Fibroblast of skin of left biceps (primary cell): ENCODE measurements at places on chromosomes 1 and 21.

- DNase-seq = no peak
Observed at GRCh38 chr1:29243871-29244200, 7.5 kb downstream of the PTPRU start.

- no peak for DNase-seq
Observed at GRCh38 chr1:100219883-100220282, 29.8 kb downstream of the DBT start.

- no peak for DNase-seq
Observed at GRCh38 chr1:2156866-2157265, 37.7 kb downstream of the FAAP20 start.

- DNase-seq = peak; percentile 32
Observed at GRCh38 chr1:8456308-8456912, 138.5 kb downstream of the SLC45A1 start.

DNA sequence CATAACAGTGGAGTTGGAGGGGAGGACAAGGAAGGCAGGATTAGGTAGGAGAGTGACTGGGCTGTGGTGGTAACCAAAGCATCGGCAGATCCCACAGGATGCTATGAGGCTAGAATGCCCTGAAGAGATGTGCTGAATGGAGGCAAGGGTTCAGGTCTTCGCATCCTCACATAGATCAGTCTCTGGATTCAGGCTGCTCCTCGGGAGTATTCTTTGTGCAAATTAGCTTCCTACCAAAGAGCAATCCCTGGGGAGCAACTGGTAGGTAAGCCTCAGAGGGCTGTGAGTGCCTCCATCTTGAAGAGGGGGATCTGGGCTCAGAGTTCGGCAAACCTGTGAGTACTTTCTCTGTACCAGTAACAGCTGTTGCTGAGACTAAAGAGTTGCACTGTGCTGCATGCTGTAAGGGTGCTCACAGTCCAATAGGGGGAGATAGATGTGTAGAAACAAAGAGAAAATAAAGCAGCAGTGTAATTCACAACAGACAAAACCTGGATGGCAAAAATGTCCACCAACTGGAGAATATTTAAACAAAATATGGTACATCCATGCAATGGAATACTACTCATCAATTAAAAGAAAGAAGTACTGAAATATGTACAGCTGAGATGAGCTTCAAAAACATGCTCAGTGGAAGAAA, 322.4 kb upstream of the DEPDC1 start:
- DNase-seq = no peak

GRCh38 chr21:28387220-28387619, 605.5 kb downstream of the LTN1 start:
- DNase-seq = no peak

DNA sequence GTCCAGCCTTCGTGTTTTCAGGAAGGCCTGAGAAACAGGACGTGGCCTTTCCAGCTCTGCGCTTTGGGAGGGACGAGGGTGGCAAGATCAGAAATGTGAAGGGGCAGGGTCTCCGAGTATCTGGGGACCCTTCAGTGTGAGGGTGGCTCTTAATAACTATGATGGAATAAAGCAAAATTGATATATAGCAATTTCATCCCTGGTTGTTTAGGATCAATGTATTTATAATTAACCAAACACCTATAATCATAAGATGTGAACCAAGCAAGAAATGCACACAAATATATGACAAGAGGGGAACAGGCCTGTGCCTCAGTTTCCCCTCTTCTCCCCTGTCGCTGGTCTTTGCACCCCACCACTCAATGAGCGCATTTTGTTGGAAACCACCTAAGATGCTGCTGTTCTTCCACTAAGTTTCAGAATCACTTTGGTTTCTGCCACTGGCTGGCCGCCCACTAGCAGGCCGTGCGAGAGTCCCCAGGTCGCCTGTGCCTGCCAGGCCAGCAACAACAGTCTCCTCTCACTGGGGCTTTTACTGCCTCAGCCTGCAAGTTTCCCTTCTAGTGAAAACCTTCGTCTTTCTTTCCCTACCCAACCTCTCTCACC, 36.6 kb downstream of the UBASH3A start:
- no peak for DNase-seq

DNA sequence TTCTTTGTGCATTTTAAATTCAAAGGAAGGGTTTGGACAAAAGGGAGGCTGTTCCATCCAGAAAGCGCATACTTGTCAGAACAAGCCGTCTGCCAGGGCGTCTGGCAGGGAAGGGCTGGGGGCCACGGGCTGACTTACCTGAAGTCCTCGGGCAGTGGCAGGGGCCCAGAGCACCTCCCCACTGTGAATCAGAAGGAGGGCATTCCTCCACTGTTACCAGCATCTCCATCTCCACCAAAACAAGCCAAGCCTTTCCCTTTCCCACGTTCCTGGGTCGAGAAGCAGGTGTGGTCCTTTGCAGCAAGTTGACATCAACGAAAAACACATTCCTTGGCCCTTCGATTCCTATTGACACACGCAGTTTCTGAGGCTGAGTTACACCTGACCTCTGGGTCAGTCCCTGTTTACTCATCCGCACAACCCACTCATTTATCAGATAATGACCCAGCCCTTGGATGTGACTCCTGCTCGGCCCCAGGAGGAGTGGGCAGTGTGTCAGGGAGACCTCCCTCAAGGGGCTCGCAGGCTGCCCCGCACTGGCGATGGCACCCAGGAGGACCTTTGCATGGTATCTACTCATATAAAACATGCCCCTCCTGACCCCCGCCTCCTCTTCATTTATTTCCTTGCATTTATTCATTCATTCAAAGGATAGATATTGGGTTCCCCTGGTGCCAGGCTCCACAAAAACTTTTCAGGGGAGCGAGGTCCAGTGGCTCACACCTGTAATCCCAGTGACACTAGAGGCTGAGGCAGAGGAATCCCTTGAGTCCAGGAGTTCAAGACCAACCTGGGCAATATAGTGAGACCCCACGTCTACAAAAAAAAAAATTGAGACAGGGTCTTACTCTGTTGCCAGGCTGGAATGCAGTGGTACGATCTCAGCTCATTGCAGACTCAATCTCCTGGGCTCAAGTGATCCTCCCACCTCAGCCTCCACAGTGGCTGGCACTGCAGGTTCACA, 60.2 kb downstream of the TOMM20 start:
- DNase-seq = no peak

DNA sequence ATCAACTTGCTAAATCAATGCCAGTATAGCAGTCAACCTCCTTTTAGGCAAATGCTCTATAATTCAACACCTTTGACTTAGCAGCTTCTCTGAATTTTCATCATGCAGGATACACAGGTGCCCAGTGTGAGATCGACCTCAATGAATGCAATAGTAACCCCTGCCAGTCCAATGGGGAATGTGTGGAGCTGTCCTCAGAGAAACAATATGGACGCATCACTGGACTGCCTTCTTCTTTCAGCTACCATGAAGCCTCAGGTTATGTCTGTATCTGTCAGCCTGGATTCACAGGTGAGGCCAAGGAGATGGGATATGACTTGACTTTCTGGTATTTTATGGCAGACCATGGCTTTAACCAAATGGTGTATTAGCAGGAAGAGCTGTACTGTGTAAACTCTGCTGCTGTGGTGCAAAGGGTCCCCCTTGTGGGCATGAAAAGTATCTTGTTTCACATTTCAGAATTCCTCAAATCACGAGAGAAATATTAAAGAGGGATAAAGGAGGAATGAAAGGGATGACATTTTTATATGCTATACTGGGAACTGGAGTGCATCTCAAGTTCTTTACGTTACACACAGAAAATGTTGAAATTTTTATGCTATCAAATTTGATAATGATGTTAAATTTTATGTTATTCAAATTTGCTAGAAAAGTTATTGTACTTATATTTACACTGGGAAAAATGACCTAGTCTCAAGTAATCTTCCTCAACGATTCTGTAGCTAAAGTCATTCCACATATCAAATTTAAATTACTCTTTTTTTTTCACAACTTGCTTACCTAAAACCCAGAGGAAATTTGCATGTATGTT, 88.9 kb downstream of the CRB1 start:
- DNase-seq = no peak

DNA sequence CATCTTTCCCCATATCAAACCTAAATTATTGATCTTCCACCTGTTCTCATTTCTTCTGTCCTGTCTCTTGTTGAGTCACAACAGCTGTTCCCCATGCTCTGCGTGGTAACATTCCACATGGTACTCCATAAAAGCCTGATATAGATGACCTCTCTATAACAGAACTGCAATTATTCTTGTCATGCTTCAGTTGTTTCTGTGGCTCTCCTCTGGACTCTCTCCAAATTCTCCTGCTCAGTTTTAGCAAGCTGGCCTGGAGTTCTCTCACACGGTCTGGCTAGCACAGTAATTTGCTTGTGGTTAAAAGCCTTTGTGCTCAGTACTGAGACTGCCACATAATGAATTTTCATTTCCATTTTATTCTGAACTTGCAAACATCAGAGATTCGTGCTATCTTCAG, 10.6 kb upstream of the LRRC39 start:
- DNase-seq = peak; percentile 20

GRCh38 chr21:41917531-41917930, 36.3 kb downstream of the C2CD2 start:
- no peak for DNase-seq

- no peak for DNase-seq
Observed at GRCh38 chr21:25188677-25189079, 418.6 kb downstream of the MRPL39 start.

DNA sequence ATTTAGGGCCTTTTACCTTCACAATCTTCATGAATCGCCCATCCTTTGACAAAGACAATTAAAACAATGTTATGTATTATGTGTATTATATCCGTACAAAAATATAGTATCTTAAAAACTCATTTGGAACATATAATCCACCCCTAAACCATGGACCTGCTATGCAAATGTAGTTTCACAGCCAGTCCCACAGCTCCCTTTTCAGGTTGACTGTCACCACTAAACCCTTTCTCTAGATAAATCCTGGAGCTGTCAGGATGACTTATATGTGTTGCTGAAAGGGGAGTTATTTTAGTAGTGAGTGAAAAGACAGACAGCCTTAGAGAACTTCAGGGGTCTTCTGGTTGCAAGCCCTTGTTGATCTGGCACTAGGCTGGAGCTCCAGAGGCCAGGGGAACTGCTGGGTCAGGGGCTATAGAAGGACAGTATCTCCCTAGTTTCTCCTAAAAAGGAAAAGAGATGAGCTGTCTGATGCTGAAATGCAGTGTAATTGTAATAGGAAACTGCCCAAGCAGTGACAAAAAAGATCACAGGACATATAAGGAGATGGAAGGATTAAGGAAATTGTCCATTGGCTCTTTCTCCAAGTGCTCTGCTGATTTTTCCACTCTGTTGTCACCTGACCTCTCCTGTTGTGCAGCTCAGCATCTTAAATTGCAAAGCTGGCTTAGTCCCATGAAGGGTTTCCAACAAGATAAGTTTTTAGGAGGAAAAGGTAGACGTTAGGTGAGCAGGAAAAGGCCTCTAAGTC, 127.7 kb downstream of the S1PR1 start:
- no peak for DNase-seq

GRCh38 chr1:61005614-61006580, 76.5 kb upstream of the NFIA start:
- DNase-seq = no peak

- DNase-seq = no peak
Observed at GRCh38 chr1:90616395-90616794, 100.7 kb downstream of the BARHL2 start.

- no peak for DNase-seq
Observed at GRCh38 chr1:239884796-239885195, 206.9 kb upstream of the FMN2 start.

GRCh38 chr1:98975810-98976209, 28.9 kb downstream of the PLPPR5 start:
- no peak for DNase-seq

DNA sequence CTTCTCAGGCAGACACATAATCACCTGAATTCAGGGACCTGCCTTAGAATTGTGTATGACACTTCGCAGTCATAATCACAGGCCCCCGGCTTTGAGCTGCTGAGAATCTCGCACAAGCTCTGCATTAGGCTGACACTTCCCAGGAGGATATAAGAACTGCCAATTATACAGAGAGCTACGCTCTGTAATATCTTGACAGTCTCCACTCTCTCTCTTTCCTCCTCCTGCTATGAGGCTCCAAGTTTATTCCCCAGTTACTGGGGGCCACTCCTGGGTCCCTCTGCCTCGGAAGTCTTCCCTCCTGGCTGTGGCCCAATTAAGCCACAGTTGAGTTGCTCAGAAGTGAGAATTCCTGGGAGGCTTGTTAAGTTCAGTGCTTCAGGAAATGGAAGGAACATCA, 42.7 kb downstream of the EBNA1BP2 start:
- DNase-seq = no peak

GRCh38 chr1:183989078-183989577, 48.4 kb downstream of the COLGALT2 start:
- peak; percentile 31 for DNase-seq

DNA sequence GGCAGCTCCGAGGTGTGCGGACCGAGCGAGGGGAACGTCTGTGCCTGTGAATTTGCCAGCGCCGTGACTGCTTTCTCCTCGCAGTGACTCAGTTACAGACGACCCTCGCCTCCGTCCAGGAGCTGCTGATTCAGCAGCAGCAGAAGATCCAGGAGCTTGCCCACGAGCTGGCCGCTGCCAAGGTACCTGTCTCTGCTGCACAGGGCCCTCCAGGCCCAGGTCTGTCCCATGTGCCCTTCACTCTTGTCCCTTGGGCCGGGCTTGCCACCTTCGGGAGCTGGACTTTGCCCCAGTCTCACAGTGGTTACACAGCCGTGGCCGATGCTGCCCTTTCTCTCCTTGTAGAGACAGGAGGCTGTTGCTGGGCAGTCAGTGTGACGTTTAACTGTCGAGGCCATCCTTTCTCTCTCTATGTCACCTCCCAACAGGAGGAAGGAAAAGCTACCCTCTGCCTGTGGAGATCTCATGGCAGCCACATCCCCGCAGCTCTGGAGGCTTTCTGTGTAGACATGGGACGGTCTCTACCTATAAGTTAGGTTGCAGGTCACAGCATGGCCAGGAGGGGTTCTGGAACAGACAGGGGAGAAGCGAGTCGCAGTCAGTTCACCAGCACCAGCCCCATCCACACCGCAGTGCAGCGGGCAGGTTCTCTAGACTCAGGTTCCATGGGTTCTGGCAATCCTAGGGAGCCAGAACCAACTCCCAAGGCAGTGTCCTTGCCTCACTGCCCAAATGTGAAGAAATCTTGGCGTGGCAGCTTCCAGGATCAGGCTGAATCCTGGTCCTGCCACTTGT, 149.7 kb downstream of the PEX14 start:
- no peak for DNase-seq

DNA sequence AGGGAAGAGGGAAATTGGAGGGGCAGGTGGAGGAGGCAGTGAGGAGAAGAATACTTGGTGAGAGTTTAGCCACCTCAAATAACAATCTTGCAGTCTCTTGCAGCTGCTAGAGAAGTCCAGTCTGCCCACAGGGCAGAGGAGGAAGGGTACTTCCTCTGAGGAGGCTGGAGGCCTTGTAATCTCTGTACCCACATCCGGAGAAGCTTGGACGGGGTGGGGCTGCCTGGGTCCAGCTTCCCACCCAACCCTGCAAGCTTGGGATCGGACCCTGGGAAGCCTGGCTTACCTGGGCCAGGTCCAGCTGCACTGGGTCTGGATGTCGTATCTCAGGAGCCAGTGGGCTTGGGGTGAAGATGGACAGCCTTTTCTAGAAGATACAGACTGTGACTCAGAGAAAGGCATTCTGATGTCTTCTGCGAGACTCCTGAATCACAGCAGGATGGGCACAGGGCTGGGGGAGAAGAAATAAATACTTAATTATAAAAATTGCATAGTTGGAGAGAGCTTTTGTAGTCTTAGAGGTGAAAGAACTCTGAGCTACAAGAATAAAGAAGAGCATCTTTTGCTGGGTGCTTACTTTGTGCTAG, 111.8 kb upstream of the JUN start:
- DNase-seq = no peak
